ENCODE measurements at places on chromosomes 12 and 14.

DNA sequence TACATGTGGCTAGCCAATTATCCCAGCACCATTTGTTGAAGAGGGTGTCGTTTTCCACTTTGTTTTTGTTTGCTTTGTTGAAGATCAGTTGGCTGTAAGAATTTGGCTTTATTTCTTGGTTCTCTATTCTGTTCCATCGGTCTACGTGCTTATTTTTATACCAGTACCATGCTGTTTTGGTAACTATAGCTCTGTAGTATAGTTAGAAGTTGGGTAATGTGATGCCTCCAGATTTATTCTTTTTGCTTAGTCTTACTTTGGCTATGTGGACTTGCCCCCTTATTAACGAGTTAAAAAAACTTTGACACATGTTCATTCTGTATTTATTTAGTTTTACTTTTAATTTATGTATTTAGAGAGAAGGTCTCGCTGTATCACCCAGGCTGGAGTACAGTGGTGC, 120.4 kb downstream of the ADCK1 start:
- no peak for DNase-seq

DNA sequence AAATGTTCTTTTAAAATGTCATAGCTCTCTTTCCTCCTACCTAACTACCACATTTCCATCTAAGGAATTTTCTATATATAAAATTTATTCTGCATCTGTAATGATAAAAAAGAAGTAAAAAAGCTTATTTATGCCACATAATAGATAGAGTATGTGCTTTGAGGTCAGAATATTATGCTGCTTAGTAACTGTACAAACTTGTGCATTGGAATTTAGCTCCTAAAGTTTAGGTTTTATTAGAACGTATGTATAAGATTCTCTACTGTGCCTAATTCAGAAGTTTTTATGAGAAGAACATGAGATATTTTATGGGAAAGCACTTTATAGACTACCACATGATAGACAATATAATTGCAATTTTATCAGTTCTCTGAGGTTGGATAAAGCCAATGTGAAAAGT, 384.6 kb downstream of the SLC16A7 start:
- no peak for DNase-seq

DNA sequence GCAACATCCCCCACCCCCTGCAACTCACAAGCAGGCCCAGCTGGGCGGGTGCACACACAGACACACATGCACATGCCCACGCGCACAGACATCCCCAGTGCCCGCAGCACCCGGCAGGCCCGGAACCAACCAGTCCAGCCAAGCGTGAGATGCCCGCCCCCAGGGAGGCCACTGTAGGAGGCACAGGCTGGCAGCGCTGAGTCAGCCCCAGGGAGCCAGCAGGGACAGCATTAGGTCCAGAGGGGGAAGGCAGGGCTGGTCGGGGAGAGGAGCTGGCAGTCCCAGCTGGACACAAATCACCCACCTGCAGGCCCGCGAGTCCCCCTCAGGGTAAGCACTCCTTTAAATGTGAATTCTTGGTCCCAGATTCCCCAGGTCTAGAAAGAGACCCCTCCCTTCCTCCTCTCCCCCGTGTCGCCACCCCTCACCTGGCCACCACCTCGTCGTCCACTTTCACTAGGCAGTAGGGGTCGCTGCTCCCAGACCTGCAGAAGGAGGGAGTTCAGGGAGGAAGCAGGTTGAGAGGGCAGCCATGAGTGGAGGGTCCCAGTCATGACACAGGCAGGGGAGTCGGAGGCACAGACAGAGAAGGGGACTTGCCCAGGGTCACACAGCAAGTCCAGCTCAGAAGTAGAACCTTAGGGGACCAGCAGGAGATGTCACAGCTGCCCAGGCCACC, 5.0 kb downstream of the RASAL1 start:
- DNase-seq, result no peak

GRCh38 chr12:79298506-79298905, 392.3 kb downstream of the PAWR start:
- DNase-seq, result peak; percentile 31

Measured in NCI-H2081 (cell line).